ENCODE measurements at places on chromosomes 3 and 15. TPM values are rescaled to one million over a fixed set of nuclear protein-coding genes. Genes with fewer than 3 reads are reported as not detected.
A peak's percentile ranks its signal among the peaks of the same experiment; 100 is the strongest.

DNA sequence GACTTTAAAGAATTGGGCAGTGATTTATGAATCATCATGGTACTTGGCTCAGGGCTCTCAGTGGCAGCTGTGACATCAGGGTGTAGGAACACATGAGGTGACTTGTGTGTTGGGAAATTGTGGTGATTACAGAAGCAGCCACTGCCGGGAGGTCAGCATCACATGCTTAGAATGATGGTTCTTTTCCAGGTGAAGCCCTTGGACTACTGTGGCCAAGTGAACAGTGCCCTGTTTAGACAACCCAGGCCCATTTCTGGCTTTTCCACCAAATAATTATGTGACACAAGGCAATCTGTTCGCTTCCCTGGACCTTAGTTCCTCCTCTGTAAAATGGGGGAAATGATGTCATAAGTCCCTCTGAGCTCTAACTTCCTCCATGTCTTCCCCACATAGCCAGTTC, 139.7 kb upstream of the ROPN1 start:
- DNase-seq: no peak
- no peak overlapping the region for H3K27ac ChIP-seq
- no peak overlapping the region for H3K4me3 ChIP-seq
- H3K4me1 ChIP-seq: no peaks in the 10 kb centered on the region
- no peaks in the 10 kb centered on the region for H3K36me3 ChIP-seq

- H3K4me3 ChIP-seq: no peak overlapping the region
- no peak overlapping the region for H3K27ac ChIP-seq
- H3K4me1 ChIP-seq: no peaks in the 10 kb centered on the region
- no peaks in the 10 kb centered on the region for H3K27me3 ChIP-seq
- H3K36me3 ChIP-seq: no peaks in the 10 kb centered on the region
Observed at GRCh38 chr3:184666442-184666841, 45.4 kb downstream of the MAGEF1 start.

DNA sequence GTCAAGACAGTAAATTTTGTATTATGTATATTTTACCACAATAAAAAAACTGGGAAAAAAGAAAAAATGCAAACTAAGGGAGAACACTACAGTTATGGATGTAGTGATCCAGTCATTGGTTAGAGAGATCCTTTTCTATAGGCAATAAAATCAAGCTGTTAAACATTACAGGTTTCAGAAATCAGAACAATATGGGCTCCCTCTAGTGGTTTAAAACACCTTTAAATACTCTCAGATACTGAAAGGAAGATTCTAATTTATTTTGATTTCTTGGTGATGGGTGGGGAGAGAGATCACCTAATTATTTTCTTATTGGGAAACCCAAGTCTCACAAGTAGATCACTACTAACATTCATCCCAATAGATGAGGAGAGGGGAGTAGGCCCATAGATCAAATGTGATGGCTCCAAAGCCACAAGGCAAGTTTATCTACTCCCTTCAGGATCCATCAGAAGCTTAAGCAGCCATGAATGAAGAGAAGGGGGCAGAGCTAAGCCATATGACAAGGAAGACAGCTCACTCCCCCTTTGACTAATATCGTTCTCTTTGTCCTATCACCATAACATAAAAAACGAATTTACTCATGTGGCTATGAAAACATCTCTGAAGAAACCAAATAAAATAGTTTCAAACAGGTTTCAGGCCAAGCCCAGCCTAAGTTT, 118.6 kb downstream of the ANO10 start:
- H3K27ac ChIP-seq: no peak overlapping the region
- H3K27me3 ChIP-seq: no peaks in the 10 kb centered on the region
- peaks cover 27% of the 10 kb centered on the region for H3K4me1 ChIP-seq
- no peak overlapping the region for H3K4me3 ChIP-seq
- DNase-seq: no peak
- H3K36me3 ChIP-seq: peaks cover 1% of the 10 kb centered on the region

GRCh38 chr15:98311566-98312188, 336.7 kb upstream of the IGF1R start:
- H3K27ac ChIP-seq: no peak overlapping the region
- H3K36me3 ChIP-seq: no peaks in the 10 kb centered on the region
- peaks cover 5% of the 10 kb centered on the region for H3K27me3 ChIP-seq
- DNase-seq: peak; percentile 81
- H3K4me3 ChIP-seq: no peak overlapping the region
- peaks cover 4% of the 10 kb centered on the region for H3K4me1 ChIP-seq

Gene ADAM10
- 170 TPM for total RNA-seq

Gene DAPK2
- 0.83 TPM for total RNA-seq

Measured in activated CD4-positive, alpha-beta T cell treated with anti-CD3 and anti-CD28 coated beads, Interleukin-2, amount 10 ng/mL, durations not matched to agents 7 days and 5 days (primary cell).